Fibroblast of skin of back (primary cell): ENCODE measurements at places on chromosomes 7 and 10.

GRCh38 chr10:13681095-13681494 is 94.3 kb downstream of the PRPF18 start:
- no peak for DNase-seq

GRCh38 chr10:1638889-1639419 is 98.4 kb downstream of the ADARB2 start:
- no peak for DNase-seq

DNA sequence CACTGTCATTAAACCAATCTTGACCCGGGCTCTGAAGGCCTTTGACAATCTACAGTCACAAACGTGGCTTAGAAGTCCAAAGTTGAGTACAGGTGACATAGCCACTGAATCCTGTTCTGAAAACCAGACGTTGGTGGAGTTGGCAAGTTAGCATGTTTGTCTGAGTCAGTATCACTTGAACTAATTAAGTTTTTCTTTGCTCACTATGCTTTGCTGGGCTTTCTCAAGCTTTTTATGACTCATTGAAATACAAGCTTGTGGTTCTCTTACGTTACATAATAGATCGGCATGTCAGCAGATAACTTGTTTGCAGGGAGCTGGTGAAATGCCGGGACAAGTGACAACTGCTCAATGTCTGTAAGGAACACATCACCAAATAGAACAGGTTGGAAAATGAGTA is 53.8 kb downstream of the ARL5B start:
- DNase-seq = peak; percentile 70

GRCh38 chr10:4822208-4822607 is 3.8 kb upstream of the AKR1E2 start:
- DNase-seq = no peak

- no peak for DNase-seq
These were observed 68.5 kb downstream of the NHLRC2 start for GRCh38 chr10:113922787-113923570.

DNA sequence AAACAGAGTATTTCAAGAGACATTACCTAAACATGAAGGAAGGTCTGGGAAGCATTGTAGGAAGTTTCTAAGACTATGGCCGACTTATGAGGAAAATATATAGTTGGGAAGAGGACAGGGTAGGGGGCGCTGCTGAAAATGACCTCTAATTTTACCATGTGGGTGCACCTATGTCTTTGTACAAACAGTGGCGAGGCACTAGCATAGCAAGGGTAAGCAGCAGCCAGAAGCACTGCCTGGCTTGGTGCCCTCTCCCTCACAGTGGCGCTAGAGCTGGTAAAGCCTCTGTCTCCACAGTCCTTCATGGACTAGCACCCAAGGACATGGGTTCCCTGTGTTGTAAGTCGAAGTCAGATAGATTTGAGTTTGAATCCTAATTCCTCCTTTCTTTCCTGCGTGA is 461.2 kb downstream of the INHBA start:
- DNase-seq = no peak

GRCh38 chr7:142603870-142604448 is 145.3 kb upstream of the PRSS1 start:
- DNase-seq = peak; percentile 60

DNA sequence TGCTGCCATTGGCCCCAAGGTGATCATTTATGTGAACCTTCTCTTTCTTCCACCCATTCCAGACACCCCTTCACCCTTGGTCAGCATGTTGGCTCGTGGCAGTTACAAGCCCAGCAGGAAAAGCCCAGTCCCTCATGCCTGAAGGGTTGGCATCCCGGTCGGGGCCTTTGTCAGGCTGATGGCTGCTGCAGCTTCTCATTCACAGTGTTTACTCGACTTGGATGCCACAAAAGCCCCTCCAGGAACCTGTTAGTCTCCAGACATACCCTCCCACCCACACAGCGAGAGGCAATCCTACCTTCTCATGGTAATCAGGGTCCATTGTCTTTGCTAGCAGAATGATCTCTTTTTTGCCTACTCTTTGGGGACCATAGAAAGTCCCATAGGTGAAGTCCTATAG is 200.8 kb upstream of the PFKP start:
- no peak for DNase-seq

DNA sequence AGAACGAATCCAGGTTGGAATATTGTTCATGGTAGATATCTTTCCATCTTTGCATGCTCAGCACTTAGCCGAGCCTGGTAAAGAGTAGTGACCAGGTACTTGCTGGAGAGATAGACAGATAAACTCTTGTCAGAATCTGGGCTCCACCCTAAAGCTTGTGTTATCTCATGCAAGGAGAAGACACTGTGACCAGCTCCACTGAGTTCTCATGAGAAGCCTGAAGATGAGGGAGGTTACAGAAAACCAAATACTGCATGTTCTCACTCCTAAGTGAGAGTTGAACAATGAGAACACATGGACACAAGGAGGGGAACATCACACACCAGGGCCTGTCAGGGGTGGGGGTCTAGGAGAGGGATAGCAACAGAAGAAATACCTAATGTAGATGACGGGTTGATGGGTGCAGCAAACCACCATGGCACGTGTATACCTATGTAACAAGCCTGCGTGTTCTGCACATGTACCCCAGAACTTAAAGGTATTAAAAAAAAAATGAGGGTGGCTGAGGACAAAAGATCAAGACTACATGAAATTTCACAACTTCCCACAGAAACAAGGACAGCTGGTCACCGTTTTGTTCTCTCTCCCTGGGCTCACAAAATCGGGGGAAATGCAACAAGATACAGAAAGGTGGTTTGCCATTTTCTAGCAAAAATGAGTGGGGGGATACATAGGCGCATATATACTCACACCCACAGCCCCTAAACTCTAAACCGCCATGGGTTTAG is 17.4 kb downstream of the DLG5 start:
- DNase-seq = no peak
